ENCODE measurements at places on chromosomes 5 and 9.

- no peak for DNase-seq
Measured at GRCh38 chr5:111670826-111671492, 86.0 kb downstream of the NREP start.

DNA sequence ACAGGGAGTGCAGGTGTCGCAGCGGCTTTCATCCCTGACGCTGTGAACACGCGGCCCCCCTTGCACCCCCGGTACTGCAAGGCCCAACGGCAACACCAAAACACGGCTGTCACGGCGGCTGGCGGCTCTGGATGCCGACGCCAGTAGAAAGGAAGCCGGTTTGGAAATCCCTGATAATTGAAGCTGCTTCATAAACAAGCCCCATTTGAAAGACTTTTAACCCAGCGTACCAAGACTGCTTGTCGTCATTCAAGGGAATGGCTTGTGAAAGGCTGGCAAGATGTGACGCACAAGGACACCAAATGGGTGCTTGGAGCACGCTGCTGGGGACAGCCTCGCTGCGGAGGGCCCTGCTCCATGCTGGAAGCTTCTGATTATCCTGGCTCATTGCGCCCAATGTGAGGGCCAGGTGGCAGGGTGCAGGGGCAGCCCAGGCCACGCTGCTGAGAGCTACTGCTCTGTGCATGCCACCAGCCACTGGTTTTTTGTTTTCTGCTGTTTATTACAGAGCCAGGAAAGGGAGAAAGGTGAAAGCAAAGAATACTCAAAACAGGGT lies 63.1 kb downstream of the GTF3C4 start:
- no peak for DNase-seq

GRCh38 chr5:139741823-139742172 lies 53.8 kb upstream of the PSD2 start:
- DNase-seq, result no peak

DNA sequence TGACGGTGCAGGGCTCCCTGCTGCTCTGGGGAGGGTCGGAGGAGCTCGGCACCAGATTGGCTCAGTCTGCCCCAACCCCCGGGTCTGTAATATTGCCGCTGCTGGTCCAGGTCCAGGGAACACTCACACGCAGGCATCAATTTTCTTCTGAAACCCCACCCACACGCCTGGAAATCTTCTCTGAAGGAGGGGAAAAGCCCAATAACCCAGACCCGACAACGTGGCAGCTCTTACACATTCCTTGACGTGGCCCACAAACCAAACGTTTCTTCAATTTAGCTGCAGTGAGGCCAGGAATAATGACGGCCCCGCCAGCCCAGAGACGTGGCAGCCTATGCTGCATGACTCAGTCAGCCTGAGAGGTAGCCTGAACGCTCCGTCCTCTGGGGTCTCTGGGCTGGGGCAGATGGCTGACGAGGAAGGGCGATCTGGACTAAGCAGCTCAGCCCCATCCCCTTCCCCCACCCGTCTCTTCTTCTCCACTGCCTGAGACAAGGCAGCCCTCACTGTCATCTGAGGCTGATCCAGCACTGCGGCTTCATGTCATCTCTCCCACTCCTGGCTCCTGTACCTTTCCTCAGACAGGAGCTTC lies 9.9 kb upstream of the SPARC start:
- no peak for DNase-seq

GRCh38 chr5:158943057-158943456 lies 156.7 kb downstream of the EBF1 start:
- no peak for DNase-seq

- no peak for DNase-seq
Measured at GRCh38 chr5:67620424-67621397, 424.1 kb upstream of the CD180 start.

DNA sequence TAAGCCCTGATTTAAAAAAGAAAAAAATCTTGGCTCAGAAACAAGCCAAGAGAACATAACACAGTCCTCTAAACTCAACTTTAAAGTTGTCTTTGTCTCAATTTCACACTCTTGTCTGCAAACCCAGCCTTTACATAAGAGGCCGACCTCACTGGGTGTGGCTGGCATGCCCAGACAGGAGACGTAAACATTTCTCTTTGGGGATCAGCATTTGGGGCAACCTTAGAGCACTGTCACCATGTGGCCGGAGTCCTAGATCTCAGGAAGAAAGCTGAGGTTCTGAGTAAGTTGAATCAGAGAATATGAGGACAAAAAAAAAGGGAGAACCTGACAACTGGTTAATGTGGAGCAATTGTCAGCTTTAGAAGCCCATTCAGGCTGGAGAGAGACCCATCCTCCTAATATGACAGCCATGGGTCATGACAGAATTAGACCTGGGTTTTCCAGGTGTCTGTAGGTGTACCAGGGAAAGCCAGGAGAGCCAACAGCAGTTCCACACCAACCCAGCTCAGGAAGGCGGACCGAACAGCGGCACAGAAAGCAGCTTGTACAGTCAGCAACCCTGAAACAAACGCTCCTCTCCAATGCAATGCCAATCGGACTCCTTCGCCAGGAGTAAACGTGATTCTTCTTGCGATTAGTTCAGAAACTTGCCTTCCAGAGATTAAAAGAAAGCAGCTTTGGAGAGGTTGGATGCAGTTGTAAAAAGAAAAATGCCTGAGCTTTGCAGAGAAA lies 97.9 kb upstream of the MAP3K1 start:
- DNase-seq, result no peak

- no peak for DNase-seq
Measured at GRCh38 chr9:86637515-86637914, 283.3 kb upstream of the TUT7 start.

GRCh38 chr5:40623480-40624420 lies 56.0 kb upstream of the PTGER4 start:
- no peak for DNase-seq

Measured in RPMI8226 (cell line).